ENCODE measurements at places on chromosomes 12 and 14.
A peak's percentile ranks its signal among the peaks of the same experiment; 100 is the strongest.

GRCh38 chr14:104827177-104828055 is 26.5 kb downstream of the ZBTB42 start:
- peak; percentile 54 for DNase-seq

DNA sequence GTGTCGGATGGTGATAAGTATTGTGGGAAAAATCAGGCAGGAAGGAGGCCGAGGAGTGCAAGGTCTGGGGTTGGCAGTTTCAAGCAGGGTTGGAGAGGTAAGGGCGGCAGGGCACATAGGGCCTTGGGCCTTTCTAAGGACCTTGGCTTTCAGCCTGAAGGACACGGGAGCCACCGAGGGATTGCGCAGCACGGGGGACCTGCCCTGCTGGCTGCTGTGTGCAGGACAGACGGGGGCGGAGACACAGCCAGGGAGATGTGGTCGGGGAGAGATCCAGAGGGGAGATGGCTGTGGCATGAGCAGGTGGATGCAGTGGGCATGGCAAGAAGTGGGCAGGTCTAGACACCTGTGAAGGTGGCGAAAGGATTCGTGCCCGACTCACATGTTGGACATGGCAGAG is 14.7 kb downstream of the OTUB2 start:
- no peak for DNase-seq

- DNase-seq = no peak
Measured at GRCh38 chr12:127290251-127290650, 976.7 kb upstream of the TMEM132C start.

DNA sequence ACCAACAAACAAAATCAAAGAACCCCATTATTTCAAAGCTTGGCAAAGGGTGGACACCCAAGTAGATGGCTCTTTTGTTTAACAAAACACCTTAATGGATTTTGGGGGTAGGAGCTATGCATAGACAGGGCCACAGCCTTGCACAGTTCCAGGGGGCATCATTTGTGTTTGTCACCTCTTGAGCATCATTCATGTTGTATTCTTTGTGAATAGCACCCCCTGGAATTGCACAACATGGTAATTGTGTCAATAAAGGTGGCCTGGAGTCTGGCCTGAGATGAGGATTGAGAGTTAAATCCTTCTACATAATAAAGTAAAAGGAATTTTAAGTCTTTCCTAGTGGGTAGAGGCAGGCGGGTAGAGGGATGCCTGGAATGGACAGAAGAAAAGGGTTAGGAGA is 3.3 kb upstream of the FRS2 start:
- DNase-seq = no peak

GRCh38 chr14:85301506-85301905 is 228.4 kb upstream of the FLRT2 start:
- DNase-seq = no peak

GRCh38 chr14:101715210-101716076 is 46.1 kb upstream of the PPP2R5C start:
- DNase-seq = no peak
